ENCODE measurements at places on chromosomes 3 and 15. TPM values are rescaled to one million over a fixed set of nuclear protein-coding genes. Genes with fewer than 3 reads are reported as not detected.

ATP10A gene
- 8.0 TPM for total RNA-seq

NRROS gene
- 2.5 TPM for total RNA-seq

PODXL2 gene
- total RNA-seq, result 70.4 TPM

- DNase-seq, result no peak
Measured at GRCh38 chr15:52150871-52151270, 38.3 kb upstream of the BCL2L10 start.

- DNase-seq, result no peak
Measured at GRCh38 chr15:24076090-24076784, 389.1 kb upstream of the NDN start.

GRCh38 chr3:59040902-59041301 lies 8.9 kb downstream of the CFAP20DC start:
- DNase-seq, result no peak

CCDC54 gene
- total RNA-seq, result not detected

DNA sequence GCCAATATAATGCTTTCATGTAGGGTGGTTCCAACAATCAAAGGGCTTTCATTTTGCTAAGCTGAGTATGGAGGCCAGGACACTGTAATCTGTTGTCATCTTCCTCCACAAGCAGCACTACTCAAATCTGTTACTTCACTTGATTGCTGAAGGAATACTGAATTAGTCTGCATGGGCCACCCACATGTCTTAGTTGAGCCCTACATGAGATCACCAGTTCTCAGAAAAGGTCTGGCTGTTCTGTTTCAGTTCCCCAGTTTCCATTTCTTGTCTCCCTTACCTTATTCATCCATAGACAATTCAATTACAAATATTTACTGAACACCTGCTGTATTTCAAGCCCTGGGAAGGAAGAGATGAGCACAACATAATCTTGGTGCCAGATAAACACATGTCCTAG lies 119.2 kb downstream of the FHIT start:
- no peak for DNase-seq

PPM1L gene
- 11.1 TPM for total RNA-seq

SPATA12 gene
- total RNA-seq, result 0.48 TPM

FOXL2NB gene
- total RNA-seq, result 2.7 TPM

CCR3 gene
- total RNA-seq, result not detected

P2RY1 gene
- total RNA-seq, result 0.41 TPM

DNA sequence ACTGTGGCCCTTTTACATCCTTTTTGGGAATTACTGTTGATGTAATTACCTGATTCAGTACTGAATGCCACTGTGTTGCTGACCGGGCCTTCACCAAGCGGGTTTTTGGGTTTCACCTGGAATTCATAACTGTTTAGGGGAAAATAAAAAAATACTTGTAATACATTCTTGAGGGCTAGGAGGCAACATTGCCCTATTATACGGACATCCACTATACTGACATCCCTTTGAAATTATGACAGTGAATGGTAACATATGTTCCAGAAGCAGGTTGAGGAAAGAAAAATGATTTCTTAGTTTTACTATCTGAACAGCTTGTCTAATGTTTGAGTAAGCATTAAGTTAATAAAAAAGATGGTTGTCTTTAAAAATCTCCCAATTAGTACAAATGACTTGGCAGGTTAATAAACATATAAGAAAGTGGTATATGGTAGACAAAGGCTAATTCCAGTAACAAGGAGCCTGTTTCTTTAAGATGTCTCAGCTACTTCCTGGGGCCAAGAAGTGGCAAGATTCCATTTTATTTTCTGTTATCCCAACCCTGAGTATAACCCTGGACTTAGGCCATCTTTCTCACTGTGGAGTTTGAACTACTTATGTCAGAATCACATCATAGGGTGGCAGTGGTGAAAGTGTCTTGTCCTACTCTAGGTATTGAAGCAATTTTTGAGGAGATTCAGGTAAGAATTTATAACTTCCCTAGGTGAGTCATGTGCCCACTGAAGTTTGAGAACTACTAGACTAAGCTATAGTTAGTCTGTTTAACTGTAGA lies 45.5 kb downstream of the TFG start:
- no peak for DNase-seq

GRCh38 chr15:59232476-59232875 lies 25.8 kb downstream of the LDHAL6B start:
- DNase-seq, result peak; percentile 88

RRP9 gene
- total RNA-seq, result 43.2 TPM

KLHL40 gene
- not detected for total RNA-seq

GRCh38 chr3:35635926-35636683 lies 3.2 kb upstream of the ARPP21 start:
- no peak for DNase-seq
